ENCODE measurements at places on chromosomes 3 and 15.

- DNase-seq: no peak
Measured at GRCh38 chr15:88605189-88606069, 15.7 kb upstream of the AEN start.

- no peak for DNase-seq
Measured at GRCh38 chr3:171001957-171002694, 24.4 kb downstream of the SLC2A2 start.

DNA sequence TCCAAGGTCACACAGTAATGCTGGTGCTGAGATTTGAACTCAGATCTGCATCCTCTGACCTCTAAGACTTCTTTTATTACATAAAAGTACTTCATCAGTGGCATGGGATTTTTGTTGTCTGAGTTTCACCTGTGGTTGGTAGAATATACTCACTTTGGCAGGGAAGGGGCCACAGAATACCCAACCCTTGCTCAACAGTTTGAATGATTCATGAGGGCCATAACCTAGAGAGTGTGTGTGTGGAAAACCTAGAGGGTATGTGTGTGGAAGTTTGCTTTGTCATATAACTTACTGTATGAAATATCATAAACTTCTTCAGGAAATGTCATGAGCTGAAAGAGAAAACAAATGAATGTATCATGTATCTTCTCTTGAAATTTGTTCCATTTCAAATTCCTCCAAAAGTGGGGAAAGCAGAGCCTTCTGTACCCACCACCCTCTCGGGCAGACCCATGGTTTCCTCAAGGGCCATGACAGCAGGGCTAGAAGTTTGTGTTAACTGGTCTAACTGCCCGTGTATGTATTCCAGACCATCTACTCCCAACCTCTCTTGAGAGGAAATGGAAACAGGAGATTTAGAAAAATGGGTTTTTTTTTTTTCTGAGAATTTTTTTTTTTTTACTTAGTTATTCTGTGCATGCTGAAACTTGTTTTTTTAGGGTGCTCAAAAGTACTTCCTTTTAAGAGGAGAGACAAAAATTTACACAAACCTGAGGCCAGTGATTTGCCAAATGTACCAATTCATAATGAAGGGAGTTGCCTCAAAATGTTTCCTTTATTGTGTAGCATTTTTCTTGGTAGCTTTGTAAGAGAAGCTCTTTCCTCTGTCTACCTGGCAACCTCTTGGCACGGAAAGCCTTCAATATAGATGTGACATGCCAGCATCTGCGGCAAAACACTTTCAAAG is 127.0 kb downstream of the TPRG1 start:
- no peak for DNase-seq

DNA sequence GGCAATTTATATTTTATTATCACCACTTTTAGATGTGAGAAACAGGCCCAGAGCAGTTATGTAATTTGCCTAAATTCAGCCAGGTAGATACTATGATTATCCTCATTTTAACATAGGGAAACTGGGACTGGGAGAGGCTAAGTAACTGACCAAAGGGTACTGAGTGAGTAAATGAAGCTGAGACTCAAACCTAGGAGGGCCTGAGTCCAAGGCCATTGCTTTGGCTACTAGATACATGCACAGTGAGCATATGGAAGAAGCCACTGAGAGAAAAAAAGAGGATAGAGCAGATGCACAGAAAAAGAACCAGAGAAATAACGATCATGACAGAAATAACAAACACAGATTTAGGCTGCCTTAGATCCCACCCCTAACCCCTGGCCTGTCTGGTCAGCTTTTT is 33.6 kb downstream of the USF3 start:
- DNase-seq: no peak

DNA sequence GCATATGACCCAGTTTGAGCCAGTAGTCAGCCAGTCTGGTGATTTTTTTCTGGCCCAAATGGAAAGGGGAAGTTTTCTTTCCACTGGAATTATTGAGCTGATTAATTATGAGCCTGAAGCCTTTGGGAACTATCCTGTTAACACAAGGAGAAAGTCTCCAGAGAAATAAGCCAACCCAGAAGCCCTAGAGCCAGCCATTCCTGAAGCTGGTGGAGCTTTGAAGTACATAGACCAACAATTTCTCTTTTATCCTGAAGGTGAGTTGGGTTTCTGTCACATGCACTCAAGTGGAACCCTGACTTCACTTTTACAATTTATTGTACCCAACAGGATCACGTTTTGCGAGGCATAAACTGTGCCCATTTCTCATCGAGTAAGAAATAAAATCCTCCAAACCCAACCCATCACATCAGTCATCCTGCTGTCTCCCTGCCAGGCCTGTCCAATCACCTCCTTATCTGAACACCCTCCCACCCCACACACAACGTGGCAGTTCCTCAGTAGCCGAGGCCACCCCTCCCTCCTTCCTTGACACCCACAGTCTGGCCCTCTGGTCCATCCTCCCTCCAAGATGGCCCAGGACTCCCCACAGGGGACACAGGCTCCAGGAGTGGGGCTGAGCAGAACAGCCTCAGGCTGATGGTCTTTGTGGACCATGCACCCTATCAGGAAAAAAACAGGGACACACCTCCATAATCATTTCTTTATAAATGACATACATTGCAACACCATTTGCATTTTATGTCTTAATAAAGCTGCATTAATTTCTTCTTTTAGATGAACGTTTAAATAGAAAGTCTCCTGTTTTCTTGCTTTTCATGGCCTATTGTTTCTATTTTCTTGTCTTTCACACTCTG is 55.7 kb upstream of the GATA2 start:
- no peak for DNase-seq

DNA sequence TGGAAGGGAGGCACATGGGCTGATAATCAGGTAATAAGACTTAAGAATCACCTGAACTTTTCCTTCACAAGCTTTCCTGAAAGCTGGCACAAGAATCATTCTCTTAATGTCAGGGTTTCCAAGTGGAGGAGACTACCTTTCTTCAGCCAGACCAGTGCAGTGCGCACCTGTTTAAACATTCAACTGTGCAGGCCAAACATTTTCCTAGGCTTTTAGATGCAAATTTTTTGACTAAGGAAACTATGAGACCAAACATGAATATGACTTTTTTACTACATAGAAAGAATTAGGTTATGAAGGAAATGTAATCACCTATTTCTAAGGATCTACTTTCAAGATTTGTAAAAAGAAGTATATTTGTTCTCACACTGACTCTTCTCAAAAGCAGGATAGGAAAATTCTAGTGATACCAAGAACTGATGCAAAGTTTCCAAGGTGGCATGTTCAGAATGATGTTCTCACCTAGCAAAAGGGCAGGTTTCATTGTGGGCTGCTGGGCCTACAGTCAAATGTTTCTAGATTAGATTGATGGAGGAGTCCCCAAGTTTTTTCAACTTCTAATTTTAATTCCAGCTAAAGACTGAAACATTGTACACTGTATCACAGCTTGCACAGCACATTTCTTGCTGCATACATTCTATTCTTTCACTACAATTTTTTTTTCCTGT is 339.1 kb downstream of the TIGIT start:
- DNase-seq: no peak

- no peak for DNase-seq
Measured at GRCh38 chr3:14353502-14353901, 48.9 kb upstream of the SLC6A6 start.

All from activated CD4-positive, alpha-beta T cell treated with anti-CD3 and anti-CD28 coated beads, Interleukin-2, amount 50 U/mL, for 24 hours (primary cell).